Stimulated activated CD4-positive, alpha-beta T cell treated with anti-CD3 and anti-CD28 coated beads, TNF-alpha, amount 100 ng/mL, for 4 hours (primary cell): ENCODE measurements at places on chromosomes 12 and 14.

- no peak for DNase-seq
These were observed 13.7 kb downstream of the NID2 start for GRCh38 chr14:52055167-52055566.

- no peak for DNase-seq
These were observed 152.3 kb upstream of the EGLN3 start for GRCh38 chr14:34103176-34103575.

- no peak for DNase-seq
These were observed 85.4 kb downstream of the CHGA start for GRCh38 chr14:93008381-93008780.

GRCh38 chr12:109527489-109528123 is 45.7 kb downstream of the MMAB start:
- no peak for DNase-seq
